Chondrocyte (in vitro differentiated cells): ENCODE measurements at places on chromosomes 13 and 19.

DNA sequence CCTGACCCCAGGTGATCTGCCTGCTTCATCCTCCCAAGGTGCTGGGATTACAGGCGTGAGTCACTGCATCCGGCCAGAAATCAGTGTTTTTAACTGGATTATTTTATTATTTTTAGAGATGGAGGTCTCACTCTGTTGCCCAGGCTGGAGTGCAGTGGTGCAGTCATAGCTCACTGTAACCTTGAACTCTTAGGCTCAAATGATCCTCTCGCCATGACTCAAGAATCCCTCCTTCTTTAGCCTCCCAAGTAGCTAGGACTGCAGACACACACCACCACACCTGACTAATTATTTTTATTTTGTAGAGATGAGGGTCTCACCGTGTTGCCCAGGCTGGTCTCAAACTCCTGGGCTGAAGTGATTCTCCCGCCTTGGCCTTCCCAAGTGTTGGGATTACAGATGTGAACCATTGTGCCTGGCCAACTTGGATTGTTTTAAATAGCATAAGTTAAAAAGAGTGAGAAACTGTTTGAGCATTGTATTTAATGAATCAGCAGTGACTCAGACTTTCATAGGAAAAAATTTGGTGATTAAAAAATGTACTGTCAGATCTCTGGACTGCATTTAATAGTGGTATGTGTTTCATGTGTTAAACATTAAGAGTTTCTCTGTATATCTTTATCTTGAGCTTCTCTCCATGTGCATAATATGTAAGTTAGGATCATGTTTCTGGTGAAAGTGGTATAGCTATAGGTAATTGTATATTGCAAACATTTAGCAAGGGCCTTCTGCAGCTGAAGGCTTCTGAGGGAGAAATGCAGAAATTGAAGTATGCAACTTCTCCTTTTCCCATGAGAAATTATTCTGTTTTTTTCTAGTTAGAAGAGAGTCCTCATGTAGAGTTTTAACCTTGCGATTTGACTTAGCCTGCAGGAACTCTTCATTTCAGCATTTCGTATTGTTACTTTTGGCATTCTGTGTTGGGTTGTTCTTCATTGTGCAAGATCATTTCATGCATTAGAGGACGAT is 121.2 kb downstream of the PCCA start:
- DNase-seq: no peak

GRCh38 chr13:84417416-84417815 is 535.1 kb upstream of the SLITRK1 start:
- DNase-seq: no peak

DNA sequence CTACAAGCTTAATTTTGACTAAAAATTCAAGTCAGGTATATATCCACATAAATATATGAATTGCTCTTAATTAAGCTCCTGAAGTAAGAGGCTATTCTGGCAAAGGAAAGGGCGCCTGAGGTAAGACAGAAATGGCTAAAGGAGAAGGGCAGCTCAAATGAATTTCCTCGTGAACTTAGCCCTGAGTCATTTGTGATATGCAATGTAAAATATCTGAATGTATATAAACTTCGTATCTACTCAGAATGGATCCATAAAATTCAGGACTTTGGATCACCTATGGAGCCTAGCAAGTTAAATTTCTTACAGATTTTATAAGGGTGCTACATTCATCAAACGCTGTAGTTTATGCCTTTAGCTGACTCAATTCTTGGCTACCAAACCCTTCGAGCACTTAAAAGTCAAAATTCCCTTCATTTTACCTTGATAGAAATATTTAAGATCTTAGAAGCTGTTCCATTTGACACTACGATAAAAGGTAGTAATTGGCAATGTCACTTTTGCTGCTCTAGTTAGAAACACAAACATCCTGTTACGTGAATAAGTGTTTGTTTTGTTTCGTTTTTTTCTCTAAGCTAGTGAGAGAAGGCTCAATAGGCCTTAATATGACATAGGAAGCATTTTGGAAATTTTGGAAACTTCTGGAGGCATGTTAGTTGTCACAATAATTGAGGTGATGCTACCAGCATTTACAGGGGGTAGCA is 69.2 kb downstream of the DIAPH3 start:
- no peak for DNase-seq

- peak; percentile 88 for DNase-seq
Observed at GRCh38 chr13:114079601-114080536, 52.6 kb downstream of the RASA3 start.

DNA sequence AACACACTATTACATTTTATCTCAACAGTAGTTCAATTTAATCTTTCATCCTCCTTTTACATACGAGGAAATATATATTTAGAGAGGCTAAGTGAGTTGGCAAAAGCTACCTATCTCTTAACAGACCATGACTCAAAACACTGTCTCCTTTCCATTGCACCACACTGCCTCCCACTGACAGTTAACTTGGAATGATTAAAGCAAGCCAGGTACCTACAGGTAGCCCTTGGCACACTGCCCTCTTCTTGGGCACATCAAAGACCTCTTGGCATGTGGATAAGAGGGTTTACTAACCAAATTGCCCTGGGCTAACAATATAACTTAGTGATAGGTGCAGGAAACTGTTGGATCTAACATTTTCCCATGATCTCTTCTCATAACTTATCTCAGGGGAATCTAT is 1.8 kb downstream of the ABHD13 start:
- no peak for DNase-seq

DNA sequence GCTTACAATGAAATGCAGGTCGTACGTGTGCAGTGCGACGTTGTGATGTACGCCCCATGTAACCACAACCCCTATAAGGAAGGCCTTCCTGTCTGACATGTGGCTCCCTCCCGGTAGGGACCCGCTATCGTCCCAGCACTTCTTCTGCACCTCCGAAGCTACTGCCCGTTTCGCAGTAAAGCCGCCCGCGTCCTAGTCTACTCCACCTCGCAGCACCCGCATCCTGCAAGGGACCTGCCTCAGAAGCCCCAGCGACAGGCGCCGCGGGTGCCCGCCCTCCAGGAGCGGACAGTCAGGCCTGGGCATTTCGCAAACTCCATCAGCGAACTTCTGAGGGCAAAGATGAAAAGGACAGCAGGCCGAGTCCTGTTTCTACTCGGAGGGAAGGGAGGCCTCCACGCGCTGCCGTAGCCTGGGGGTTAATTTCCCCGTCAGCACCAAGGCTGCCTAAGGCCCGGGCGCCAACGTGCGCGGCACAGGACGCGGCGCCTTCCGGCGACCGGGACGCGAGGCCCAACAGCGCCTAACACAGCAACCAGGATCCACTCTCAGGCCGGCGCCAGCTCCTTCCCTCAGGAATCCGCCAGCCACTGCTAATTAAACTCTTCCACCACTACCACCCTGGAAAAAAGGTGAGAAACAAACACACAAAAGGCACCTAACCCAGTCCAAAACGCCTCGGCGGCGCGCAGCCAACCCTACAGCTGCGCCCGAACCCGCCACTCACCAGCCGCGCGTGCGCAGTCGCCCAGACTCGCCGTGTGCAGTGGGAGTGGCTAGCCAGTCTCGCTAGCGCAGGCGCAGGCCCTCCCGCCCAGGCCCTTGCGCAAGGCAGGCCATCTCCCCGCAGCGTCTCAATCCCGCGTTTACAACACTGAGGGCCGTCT is at the start of gene EEF1AKMT1:
TSS of gene EEF1AKMT1 (minus strand) at position 768 of the 887 bp plus-strand sequence. CDS start 16,363 bp downstream, outside the sequence.
- DNase-seq: peak; percentile 96

- DNase-seq: no peak
Observed at GRCh38 chr19:42325896-42326771, 699 bp downstream of the MEGF8 start.

GRCh38 chr19:835210-835810 is 5.5 kb upstream of the PRTN3 start:
- no peak for DNase-seq

DNA sequence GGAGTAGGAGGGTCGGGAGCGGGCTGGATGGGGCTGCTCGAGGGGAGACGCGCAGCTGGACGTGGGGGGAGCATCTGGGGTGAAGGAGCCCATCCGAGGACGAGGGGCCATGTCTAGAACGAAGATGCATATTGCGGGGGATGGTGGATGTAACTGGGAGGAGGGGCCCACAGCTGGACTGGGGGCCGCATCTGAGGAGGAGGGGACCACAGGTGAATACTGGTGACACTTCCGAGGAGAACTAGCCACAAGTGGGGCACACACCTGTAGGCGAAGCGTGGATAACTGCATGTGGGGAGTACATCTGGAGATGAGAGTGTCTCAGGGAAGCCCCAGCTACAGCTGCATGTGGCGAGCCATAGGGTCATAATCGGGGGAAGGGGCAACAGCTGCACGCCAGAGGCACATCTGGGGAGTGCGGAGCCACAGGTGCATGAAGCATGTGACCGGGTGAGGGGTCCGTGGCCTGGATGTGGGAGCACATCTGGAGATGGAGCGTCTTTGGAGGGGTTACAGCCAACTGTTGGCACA is 402 bp downstream of the ZSWIM9 start:
- DNase-seq: no peak

DNA sequence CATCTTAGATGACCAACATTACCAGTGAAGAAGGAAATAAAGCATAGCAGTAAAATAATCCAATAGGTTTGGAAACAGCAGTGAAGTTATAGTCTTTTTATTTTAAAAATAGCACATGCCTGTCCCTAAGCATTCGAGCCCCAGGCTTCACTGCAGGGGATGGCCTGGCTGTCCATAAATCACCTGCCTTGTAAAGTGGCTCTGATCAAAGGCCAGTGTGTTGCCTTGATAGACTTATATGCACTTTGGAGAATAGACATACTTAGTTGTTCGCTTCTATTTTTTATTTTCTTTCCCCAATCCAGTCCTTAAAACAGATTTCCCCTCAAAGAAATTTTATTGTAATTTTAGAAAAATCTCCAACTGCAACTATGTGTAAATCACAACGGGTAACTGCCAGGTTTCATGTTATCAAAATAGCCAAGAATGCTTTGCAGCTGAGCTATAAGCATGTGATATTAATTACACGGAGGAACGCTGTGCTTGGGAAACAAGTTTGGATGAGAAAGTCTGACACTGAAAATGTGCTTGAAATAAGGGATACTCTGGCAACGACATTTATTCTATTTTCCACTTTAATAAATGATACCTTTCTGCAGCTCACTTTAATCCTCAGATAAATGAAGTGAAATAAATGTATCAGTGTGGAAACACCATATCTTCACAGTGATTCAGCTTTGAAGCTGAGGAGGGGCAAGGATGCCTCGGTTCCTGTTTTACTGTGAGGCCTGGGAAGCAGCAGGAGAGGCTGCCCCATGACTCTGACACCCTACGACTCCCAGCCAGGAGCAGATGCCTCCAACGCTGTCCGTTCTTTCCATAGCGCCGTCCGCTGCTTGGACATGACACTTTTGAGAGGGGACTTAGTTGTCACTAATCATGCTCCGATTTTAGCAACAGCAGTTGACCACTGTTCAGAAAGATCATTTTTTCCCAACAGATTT is 5.5 kb upstream of the METTL21C start:
- DNase-seq: no peak

DNA sequence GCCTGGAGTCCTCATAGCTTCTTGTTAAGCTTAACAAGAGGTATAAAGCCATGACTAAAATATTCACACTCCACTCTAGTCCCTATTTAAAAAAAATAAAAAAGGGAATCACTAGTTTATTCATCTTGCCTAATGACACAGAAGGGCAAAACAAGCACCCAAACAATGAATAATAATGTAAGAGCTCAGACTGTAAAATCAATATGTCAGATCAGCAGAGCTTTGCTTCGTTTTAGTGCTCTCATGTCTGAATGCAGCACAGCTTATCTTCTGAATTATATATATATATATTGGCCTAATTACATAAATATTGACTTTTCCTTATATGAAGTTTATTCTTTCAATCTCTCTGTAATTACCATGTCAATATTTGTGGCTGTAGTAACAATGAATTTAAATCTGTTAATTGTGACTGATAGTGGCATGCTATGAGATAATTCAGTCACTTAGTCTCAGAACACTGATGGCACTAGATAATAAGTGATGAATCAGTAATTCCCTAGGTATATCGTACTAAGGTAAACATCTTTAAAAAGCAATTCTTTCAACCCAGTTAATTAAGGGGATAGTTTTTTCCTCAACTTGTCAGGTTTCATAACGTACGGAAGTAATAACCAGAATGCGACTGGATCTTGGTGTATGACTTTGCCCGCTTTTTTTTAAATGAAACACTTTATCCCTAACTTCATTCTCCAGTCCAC is 361.9 kb upstream of the GPC6 start:
- no peak for DNase-seq

- DNase-seq: no peak
Observed at GRCh38 chr19:51493776-51494175, 7.8 kb downstream of the SIGLEC12 start.

GRCh38 chr13:50144246-50145160 is 129.3 kb downstream of the KCNRG start:
- no peak for DNase-seq

GRCh38 chr13:52949742-52950141 is 78.9 kb upstream of the OLFM4 start:
- DNase-seq: no peak

GRCh38 chr13:31020996-31021395 is 88.5 kb downstream of the TEX26 start:
- no peak for DNase-seq

GRCh38 chr13:113951246-113951999 is 22.5 kb downstream of the C13orf46 start:
- peak; percentile 86 for DNase-seq

DNA sequence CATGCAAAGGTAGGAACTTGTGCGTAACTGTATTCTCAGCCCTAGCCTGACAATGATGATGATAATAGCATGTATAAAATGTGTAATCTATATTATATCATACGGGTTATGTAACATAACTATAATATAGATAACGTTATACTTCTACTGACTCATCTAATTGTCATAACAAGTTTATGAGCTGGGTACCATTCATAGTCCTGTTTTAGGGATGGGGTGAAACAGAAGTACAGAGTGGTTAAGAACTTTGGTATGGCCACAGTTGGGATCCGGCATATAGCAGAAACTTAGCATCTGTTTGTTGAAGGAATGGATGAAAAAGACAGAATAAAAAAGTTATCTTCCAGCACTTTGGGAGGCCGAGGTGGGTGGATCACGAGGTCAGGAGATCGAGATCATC is 5.2 kb downstream of the CTU1 start:
- DNase-seq: no peak

DNA sequence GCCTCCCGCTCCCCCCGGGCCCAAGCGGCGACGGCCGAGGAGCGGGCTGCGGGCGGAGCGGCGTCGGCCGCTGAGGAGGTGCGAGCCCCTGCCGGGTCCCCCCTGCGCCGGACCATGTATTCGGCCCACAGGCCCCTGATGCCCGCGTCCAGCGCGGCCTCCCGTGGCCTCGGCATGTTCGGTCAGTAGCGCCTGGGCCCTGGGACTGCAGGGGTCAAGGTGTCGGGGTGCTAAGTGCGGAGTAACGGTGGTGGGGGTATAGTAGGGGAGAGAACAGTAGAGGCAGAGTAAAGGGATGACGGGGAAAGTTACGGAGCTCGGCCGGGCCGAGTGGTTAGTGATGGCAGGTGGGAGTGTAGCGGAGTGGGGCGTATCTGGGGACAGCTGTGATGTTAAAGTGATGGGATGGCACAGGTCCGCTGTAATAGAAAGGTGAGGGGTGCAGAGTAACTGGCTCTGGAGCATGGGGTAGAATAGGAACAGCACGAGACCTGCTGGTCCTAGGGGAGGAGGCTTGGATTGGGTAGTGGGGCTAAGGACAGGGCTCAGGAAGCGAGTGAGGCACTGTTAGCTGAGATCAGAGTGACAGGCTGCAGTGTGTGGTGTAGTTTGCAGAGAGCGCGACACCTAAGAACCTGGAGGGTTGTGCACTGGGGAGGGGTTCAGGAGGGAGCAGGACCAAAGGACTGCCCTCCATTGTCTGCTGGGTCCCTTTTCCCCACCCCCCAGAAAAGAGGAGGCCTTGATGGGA is 15.7 kb downstream of the CIC start:
- DNase-seq: no peak

- DNase-seq: no peak
Observed at GRCh38 chr13:55653497-55653896, 1487.2 kb upstream of the PRR20A start.
